ENCODE measurements at places on chromosomes 7 and 10.

DNA sequence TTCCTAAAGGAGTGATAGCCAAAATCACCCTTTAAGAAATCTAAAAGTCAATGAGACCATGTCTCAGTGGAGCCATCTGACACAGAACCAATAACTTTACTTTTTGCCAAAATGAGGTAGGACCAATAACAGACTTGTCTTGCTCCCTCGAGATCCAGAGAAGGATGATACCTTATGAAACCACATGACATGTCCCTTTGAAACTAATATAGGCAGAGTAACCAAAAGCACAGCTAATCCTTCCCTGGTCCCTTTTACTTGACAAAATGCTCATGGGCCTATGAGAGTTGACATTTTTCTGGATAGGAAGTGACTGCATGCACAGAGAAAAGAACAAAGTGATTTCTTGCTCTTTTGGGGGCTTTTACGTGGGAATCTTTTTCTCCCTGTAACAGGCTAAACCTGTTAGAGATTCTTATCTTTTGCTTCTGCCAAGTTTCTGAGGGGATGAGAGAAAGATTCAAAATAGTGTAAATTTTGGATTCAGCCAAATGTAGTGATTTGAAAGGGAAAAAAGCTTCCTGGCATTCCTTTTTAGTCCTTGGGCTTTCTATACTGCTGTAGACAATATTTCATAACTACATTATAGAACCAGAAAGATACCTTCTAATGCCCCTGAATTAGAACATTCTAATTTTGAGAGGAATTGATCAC, 87.6 kb downstream of the ARMH3 start:
- no peak for DNase-seq

DNA sequence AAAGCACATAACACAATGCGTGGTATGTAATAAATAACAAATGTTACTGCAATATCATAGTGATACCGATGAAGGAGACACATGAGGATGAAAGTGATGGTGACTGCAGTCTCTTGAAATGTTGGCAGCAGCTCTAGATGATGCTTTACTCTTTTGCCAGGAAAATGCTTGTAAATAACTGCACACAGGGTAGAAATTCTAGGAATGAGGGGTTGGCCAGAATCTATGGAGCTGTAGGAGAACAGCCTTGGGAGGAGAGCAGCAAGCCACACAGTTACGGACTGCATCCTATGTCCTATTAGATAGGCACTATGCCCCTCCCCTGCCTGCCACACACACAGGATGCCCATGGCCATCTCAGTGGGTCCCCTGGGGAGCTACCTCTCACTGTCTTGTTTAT, 97.6 kb upstream of the GSDME start:
- no peak for DNase-seq

DNA sequence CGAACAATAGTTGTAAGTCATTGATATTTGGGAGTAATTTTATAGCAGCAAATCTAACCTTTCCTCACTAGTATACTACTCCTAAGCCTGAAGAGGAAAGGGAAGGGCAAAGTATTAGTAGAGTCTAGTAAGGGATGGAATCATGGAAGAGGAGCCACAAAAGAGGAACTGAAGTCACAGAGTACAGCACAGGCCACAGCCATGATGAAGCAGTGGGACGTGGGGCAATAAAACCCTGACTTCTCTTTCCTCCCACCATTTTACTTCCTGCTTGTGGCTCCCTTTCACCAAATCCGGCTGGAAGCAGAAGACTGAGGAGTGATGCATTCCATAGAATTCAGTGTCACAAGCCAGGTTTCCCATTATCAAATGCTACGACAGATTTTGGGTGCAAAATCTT, 58.7 kb downstream of the CABCOCO1 start:
- DNase-seq = no peak

DNA sequence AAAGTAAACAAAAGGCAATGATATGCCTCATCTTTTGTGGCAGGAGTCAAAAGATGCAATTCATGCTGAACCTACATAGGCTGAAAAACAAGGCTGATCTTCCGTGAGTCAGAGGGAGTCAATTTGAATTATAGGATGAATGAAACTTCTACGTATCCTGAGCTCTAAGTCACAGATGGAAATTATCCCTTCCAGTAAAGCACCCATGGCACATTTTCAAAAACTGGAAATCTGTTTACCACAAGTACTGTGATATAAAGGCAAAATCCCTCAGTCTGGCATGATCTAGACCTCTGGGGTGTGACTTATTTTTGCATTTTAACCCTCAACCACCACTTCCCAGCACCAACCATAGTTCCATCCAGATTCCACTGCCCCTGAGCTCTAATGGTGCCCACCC, 69.6 kb downstream of the NRG3 start:
- DNase-seq = no peak

DNA sequence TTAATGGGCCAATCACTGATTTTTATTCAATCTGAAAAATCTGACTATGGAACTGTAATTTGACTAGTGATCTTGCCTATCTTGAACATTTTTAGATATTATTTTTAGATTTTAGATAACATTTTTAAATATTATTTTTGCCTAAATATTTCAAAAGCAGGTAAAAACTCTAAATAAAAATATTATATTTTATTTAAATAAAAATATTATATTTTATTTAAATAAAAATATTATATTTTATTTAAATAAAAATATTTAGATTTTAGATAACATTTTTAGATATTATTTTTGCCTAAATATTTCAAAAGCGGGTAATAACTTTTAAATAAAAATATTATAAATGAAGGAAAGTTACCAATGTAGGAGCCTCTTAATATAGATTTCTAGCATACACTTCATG, 187.8 kb downstream of the PHF14 start:
- DNase-seq = no peak

DNA sequence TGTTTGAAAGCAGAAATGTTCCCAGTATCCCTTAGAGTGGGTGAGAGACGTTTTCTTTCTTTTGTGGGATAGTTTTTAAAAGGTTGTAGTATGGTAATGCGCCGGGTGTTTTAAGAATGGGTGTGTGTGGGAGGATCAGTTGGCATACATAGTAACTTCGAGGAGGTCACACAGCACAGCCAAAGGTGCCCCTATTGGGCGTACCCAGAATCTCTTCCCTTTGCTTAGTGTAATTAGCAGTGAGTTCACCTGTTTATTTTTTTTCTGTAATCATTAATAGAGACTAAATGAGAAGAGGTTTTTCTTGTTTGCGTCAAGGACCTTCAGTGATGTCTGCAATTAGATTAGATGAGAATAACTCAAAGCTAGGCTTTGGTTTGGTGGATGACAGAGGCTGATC, 1.5 kb downstream of the PLEKHA8 start:
- DNase-seq = no peak

DNA sequence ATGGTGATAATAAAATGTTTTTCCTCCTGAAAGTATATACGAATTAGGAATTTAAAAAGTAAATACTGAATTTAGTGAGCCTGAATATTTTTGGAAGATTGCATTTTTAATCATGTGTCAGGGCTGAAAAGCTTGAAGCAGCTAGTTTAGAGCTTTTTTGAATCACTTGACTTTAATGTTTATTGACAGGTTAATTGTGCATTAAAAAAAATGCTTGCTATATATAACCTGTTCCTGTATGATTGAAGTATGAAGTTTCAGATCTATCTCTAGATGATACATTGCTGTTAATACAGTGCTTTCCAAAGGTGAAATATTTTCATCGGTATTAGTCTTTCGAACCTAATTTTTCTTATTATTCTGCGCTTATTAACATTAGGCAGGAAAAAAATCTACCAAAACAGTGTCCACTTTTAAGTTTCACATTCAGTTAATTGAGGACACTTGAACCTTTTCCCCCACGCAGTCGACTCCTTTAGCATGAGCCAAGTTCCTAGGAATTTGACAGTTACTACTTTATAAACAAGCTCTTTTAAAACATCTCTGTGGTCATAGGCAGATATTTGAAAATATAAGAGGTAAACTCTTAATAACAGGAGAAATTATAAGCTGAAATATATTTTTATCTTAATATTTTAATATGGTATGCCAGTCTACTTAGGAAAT, 187.1 kb downstream of the MLLT10 start:
- no peak for DNase-seq

DNA sequence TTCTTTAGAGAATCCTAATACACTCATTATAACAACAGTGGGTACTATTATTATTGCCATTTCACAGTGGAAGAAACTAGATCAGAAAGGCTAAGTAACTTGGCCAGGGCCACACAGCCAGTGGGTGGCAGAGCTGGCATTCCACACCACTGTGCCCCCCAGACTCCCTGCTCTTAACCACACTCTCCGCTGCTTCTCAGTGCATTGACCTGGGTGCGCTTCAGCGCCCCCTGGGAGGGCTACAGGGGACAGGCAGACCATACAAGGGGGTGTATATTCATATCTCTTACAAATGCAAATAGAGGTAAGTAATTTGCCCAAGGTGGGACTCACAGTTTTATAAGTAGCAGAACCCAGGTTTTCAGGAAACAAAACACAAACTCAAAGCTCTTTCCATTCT, 77.0 kb upstream of the NMT2 start:
- DNase-seq = no peak

DNA sequence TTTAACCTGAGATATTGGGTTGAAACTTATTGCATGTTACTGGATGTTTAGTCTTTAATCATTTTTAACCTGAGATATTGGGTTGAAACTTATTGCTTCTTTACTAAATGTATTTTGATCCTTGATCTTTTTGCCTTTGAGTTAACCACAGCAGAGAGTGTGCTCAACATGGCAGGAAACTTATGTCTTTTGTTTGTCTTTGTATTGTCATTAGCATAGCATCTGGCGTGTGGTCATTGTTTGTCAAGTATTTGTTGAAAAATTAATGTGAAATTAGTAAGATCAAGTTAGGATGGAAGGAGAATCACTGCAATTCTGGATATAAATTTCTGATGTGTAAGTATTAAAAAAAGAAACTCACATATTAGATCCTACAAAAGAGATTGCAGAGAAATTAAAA, 8.2 kb downstream of the MRC1 start:
- DNase-seq = no peak

DNA sequence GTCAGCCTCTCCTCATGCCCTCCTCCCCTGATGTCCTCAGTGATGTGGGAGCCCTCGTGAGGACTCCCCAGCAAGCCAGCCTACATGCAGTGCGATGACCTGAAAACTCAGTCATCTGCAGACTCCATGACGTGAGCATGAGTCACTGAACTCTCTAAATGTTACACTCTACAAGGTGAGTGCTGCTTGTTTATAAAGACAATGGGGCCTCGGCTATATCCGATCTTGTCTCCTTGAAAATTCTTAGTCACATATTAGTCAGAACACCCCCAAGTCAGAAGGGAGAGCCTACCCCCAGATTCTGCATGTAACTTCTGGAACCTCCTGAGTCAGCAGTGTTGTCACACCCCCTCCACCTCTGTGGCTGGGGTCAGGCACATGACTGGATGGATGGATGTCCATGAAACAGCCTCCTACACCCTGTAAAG, 673.8 kb downstream of the INHBA start:
- DNase-seq = no peak

DNA sequence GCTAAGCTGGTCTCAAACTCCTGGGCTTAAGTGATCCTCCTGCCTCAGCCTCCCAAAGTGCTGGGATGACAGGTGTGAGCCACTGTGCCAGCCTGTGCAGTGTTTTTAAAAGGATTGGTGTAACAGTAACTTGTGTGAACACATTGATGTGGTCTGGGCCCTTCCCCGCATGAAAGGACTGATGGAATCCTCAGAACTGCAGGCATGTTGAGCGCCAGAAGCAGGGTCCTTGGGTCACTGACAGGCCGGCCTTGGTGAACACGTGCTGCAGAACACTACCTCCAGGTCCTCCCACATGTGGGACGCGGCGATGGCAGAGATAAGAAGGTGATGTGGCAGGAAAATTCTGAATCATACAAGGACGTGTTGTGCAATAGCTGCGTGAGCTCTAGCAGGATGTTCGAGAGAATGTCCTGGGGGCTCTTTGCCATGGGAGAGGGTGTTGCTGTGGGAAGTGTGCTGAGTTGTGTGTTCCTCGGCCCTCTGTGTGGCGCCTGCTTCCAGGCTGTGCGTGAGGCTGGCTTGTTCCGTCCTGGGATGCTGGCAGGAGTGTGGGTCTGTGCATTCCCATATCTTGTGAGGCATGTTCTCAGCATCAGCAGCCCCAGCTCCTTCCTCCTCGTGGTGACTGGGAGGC, 68.2 kb downstream of the DNAJB6 start:
- no peak for DNase-seq

DNA sequence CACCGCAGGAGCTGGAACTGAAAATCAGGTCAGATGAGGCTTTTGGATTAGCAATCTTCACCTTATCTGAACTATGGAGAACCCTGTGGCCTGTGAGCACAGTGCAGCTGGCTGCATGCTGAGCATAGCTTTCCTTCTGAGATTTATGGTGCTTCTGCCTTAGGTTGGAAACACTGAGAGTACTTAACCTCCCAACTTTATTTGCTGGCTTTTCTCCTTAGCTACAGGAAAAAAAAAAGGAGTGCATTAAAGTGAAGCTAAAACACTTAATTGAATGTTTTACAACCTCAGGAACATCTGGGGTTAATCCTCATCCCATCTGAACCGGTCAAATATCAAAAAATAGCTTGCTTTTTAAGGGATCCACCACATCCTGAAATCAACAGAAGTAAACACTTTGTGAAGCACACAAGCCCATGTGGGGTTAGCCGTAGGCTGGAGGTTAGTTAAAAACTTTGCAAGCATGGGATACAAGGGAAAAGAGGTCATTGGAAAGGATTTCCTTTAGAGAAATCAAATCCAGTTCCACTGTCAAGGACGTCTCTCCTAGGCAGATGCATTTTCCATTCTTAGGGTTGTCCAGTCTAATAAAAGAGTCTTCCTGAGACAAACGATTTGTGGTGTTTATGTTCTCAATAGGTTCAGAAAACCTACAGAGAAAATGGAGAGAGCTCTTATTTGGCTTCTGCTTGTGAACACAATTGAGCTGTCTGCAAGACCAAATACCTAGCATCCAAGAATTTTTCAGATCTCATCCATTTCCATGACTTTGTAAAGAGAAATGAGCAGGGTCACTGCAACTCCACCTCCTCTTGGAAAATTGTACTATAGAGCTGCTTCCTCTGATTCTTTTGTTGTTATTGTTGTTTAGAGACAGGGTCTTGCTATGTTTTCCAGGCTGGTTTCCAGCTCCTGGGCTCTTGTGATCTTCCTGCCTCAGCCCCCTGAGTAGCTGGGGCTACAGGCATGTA, 470.4 kb upstream of the IGFBP3 start:
- no peak for DNase-seq

DNA sequence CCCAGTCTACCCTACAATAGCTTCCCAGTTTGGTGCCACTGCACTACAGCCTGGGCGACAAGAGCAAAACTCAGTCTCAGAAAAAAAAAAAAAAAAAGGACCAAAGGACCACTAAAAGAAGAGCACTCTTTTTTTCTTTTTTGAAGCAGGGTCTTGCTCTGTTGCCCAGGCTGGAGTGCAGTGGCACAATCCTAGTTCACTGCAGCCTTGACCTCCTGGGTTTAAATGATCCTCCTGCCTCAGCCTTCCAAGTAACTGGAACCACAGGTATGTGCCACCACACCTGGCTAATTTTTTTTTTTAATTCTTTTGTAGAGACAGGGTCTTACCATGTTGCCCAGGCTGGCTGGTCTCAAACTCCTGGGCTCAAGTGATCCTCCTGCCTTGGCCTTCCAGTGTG, 14.0 kb downstream of the PLAU start:
- DNase-seq = no peak

Data from stimulated activated CD4-positive, alpha-beta T cell treated with anti-CD3 and anti-CD28 coated beads, TNF-alpha, amount 100 ng/mL, for 4 hours (primary cell).